Amygdala (tissue), 56 donors: ENCODE measurements at places on chromosomes 3 and 15.

DNA sequence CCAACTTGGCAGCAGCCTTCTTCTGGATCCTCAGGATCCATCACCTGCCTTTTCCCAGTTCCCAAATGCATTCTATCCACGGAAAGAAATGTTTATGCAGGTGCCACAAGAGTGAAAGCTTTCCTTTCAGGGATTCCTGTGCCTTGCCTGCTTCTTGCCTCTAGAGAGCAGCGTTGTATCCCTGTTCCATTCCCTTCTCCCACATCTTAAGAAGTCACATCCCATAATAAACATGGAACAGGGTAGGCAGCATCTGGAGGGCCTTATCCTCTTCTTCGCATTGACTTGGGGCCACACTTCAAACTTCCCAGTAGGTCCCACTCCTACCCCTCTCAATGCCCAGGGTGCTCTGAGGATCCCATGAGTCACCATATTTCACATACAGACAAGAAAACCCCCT lies 72.7 kb upstream of the DCLK3 start:
- no peak for DNase-seq

GRCh38 chr15:94127006-94127405 lies 104.4 kb upstream of the MCTP2 start:
- no peak for DNase-seq

DNA sequence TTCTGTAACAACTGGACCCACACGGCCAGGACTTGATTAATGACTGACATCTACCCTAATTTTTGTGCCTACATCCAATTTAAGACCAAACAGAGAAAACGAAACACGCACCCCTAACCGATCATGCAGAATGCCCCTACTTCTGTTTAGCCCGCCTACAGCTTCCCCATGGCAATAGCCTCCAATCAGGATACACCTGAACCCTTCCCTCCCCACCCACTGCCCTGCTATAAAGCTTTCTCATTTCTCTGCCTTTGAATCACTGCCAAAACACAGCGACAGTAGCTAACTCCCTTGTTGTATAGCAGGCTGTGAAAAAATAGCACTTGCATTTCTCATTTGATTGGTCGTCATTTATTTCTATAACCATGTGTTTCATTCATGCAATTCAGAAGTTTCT lies 45.2 kb upstream of the DPPA4 start:
- DNase-seq: no peak

- no peak for DNase-seq
Observed at GRCh38 chr3:9552252-9552999, 1.2 kb downstream of the LHFPL4 start.

DNA sequence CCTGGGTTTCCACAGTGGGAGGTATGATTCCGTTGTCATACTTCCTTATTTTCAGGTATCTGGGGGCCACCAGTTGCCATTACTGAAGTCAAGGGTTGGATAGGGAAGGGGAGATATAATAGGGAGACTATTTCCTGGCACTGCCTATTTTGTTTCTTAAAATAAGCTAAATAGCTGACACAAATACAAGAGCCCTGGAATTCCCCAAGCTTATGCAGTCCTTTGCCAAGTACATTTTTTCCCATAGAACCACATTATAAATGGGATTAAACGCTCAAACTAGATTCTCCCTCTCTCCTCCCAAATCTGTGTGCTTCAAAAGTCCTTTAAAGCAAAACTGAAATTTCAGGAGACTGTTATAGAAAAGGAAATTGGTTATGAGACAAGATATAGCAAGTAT lies 68.7 kb downstream of the AP4E1 start:
- no peak for DNase-seq

DNA sequence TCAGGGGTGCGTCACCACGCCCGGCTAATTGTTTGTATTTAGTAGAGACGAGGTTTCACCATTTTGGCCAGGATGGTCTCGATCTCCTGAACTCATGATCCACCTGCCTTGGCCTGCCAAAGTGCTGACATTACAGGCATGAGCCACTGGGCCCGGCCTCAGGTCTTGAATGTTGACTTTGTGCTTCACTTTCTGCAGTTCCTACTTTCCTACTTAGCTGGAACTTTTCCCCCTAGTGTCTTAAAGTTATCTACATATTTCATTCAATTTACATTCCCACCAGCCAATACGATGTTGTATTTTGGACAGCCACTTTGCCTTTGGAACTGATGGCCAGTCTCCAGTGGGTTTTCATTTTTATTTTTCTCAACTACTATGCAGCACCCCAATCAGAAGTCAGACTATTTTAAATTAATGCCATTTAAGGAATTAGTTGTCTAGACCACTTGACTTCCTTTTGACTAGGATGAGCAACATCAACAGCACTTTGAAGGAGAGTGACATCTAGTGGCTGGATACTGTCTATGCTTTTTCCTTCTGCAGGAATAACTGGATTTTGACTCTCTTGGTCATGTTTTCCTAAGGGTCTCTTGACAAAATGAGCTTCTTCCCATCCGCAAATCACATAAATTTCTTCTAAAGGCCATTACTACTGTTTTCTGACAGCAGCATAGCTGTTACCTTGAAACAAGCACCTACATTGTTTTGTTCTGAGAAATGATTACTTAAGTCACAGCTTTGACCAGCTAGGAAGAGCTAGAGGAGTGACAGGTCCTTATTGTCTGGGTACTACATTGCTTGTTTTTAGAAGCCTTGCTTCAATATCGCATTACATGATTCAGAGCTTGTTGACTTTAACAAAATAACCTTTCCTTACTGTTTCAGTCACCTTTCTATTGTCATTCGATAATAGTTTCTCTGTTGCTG lies 140.2 kb downstream of the ITPR1 start:
- DNase-seq: no peak

DNA sequence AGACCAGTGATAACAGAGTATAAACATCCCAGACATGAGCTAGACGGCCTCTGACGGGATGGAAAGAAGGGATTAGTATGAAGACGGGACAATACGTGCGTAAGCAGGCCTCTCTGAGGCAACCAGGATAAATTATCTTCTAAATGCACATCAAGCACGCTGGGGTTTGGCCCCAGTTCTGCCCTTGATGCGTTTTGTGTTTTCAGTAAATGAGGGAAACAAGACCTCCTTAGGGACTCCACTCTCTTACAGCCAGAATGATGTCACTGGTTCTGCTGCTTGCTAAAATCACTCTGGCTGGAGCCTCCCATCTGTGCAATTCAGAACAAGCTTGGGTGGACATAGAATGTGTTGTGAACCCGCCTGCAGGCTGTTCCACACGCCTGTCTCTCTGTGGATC lies 156.0 kb upstream of the MCTP2 start:
- DNase-seq: no peak

- no peak for DNase-seq
Observed at GRCh38 chr15:98442379-98442833, 205.9 kb upstream of the IGF1R start.

DNA sequence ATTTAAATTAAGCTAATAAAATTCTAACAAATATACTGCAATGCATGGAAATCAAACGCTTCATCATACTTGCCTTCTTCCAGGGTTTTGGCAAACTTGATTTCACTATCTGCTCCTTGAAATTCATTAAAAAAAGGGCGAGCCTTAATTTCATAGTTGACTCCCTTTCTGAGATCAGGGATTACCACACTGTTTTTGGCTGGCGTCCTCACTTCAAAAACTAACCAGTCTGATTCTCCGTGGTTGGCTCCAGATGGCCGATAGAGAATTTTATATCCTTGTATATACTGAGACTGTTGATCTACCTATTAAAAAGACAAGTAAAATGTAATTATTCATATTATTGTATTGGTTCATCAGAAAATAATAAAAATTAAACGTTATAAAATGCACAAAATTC lies 1106.8 kb downstream of the ROBO1 start:
- DNase-seq: no peak

DNA sequence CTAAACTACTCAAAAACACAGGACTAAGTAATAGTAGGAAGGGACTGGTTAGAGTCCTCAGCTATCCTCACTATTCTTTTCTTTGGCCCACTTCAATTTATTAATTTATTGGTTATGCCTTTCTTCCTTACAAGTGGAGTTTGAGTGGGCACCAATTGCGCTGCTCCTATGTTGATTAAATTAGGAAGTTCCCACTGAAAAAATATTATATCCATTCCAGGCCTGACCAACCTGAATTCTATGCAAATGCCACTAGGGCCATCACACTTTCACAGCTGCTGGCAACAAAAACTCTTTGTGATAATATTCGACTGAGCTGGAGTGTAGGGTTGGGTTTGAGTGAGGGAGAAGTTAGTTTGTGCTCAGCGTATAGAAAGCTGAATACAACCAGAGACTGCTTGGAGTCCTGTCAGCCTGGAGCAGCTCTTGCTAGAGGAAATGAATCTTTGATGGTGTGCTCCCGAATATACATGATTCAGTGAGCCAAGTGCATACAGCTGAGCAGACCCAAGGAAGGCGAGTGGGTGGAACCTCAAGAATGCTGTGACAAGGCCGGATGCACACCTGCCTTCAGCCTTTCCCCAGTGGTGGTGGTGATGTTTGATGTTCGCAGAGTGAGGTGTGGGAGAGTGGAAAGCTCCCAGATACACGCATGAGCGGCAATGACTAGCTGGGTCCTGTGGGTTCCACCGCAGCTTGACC lies 1.5 kb downstream of the ARHGEF3 start:
- no peak for DNase-seq

- DNase-seq: no peak
Observed at GRCh38 chr3:135382621-135383020, 582.9 kb upstream of the PPP2R3A start.

DNA sequence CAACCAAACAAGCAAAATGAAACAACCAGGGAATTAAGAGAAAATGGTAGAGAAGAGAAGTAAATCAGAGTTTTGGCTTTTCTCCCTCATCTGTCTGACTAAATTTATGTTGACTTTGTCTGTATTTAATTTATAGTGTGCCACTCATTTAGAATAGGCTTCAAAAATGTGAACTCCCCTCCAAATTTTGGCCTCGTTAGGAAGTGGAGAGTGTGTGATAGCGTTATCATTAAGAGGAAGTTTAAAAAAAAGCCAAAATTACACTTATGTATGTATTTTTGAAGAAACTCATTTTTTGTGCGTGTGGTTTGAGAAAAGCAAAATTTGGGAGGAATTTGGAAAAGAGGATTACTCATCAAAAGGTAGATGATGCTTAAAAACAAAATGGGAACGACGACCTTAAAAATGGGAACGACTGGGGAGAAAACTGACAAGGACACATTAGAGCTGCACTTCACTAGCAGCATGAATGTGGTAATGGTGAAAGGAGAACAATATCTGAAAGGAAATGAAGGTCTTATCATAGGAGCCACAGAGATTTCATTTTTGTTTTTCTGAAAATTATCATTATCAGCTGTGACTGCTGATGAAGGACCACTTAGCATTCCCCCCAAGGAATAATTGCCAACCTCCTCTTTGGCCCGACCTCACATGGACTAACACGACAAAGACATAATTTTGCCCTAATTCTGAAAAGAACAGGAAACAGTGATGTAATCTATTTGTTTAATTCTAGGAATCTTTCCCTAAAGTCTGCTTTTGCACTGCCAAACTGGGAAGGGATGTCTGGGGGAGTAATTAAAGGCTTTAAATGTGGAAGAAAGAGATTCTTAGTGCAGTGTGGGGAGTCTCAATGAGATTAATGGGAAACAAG lies 163.2 kb upstream of the P2RY1 start:
- DNase-seq: no peak

- DNase-seq: no peak
Observed at GRCh38 chr3:27827041-27827440, 104.9 kb upstream of the EOMES start.

GRCh38 chr3:118974356-118975097 lies 60.1 kb downstream of the IGSF11 start:
- DNase-seq: no peak

GRCh38 chr15:26325495-26325894 lies 447.4 kb downstream of the GABRB3 start:
- DNase-seq: no peak

GRCh38 chr3:25904206-25904605 lies 114.3 kb downstream of the OXSM start:
- DNase-seq: no peak

GRCh38 chr3:36221975-36222374 lies 158.3 kb upstream of the STAC start:
- no peak for DNase-seq

- DNase-seq: no peak
Observed at GRCh38 chr3:5294356-5294755, 106.8 kb downstream of the EDEM1 start.

- DNase-seq: peak; percentile 75
Observed at GRCh38 chr3:46368569-46368968, 2.2 kb upstream of the CCR5 start.

GRCh38 chr3:152283492-152284381 lies 15.0 kb downstream of the MBNL1 start:
- DNase-seq: no peak

GRCh38 chr3:81740731-81741130 lies 20.7 kb downstream of the GBE1 start:
- no peak for DNase-seq

GRCh38 chr3:54863366-54863765 lies 64.5 kb downstream of the LRTM1 start:
- no peak for DNase-seq

GRCh38 chr3:29324180-29324651 lies 43.3 kb downstream of the RBMS3 start:
- no peak for DNase-seq

DNA sequence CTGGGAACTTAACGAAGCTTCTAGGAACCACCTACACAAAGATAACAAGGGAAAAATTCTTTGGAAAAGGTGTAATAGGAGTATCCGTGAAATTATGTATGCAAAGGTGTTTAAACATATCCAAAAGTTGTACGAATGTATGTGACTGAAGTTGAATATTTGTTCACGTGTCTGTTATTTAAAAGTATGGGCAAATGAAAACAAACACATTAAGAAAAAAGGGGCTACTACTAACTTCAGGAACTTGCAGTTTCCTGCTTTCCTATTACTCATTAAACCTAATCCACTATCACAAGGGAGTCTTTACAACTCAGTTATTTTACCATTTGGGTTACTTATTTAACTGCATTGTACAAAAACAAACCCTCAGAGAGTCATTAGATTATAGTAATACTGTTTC lies 33.9 kb upstream of the GRAMD1C start:
- DNase-seq: no peak

DNA sequence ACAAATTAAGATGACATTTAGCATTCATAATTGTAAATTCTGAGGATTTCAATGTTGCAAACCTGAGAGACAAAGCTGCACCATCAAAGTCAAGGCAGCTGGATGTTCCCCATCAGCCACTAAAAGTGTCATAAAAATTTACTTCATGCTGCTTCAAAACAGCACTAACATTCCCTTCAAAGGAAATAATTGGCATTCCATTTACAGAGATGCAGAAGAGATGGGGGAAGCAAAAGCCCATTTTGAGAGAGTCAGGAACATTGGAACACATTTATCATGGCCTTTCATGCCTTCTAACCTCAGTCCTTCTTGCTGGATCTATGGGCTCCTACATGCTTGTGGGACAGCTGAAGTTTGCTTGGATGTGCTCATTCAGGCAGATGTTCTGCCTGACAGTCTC lies 6.4 kb upstream of the TMEM158 start:
- no peak for DNase-seq

DNA sequence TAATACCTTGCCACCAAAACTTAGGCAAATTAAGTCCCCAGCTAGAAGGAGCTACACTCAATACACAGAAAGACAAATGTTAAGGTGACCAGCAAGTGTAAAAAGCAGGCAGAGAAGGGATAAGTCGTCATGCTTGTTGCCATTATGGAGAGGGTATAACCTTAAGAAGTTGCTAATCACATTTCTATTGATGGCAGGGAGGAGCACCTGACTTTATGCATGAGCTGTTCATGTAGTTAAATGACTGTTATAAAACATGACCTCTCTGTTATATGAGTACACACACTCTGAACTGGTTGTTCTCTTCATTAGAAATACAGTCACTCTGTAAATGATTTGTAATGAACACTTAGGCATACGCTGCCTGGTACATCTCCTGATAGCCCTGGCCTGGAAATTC lies 6.6 kb upstream of the CCNL1 start:
- no peak for DNase-seq
